ENCODE measurements at places on chromosomes 12 and 14.
A peak's percentile ranks its signal among the peaks of the same experiment; 100 is the strongest.

GRCh38 chr12:123165537-123165936 lies 14.6 kb upstream of the PITPNM2 start:
- DNase-seq, result no peak

GRCh38 chr12:56457817-56458216 lies 3.4 kb upstream of the MIP start:
- DNase-seq, result no peak

- DNase-seq, result no peak
Measured at GRCh38 chr12:53100466-53101151, 2.7 kb upstream of the SOAT2 start.

DNA sequence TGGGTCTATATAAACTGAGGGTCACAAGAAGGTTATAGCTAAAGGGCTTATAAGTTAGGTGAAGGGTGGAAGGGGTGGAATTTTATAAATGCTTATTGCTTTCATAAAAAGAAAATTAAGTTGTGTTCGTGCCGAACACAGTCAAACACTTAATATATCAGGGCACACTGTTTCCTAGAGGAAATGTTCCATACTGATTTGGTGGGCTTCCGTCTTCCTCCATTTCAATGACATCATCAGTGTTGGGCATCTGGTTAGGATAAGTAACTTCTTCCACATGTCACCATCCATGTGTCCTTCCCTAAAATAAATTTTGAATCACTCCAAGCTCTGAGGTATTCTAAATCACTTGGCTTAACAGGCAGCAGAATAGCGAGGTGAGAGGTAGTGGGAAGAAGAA lies 466.4 kb downstream of the MED13L start:
- DNase-seq, result no peak

GRCh38 chr14:94568186-94568585 lies 6.9 kb downstream of the SERPINA4 start:
- DNase-seq, result no peak

- DNase-seq, result no peak
Measured at GRCh38 chr12:131971226-131971625, 21.5 kb downstream of the EP400 start.

DNA sequence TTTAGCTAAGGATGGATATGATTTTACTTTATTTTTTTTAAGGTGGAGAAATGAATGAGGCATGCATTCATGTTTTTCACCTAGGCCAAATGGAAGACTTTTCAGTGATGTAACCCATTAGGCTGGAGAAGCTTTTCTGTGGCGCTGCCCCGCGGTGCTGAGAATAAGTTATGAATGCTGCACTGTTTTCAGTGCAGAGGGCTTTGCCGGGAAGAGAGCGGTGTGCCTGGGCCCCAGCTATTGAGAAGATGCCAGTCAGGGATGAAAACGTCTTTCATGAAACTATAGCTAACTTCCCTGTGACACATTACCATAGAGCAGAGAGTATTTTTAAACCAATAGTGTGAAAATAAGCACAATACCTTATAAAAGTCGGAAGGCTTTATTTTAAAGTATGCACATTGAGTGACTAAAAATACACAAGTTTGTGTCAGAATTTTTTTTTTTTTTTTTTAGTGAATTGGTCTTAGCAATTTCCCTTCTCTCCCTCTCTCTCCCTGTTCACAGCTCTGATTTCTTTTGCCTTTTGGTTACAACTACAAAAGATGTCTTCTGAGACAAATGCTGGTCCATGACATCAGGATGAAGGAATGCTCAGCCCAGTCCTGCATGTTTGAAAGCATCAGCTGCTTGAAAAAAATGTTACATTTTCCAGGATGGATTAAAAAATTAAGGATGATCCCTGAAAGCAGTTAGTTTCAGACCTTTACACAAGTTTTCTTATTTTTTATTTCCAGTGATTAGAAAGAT lies 48.3 kb downstream of the NPAS3 start:
- DNase-seq, result peak; percentile 24

- no peak for DNase-seq
Measured at GRCh38 chr12:109915171-109916040, 15.3 kb downstream of the TCHP start.

- DNase-seq, result no peak
Measured at GRCh38 chr12:126346087-126346486, 1280.9 kb downstream of the AACS start.

DNA sequence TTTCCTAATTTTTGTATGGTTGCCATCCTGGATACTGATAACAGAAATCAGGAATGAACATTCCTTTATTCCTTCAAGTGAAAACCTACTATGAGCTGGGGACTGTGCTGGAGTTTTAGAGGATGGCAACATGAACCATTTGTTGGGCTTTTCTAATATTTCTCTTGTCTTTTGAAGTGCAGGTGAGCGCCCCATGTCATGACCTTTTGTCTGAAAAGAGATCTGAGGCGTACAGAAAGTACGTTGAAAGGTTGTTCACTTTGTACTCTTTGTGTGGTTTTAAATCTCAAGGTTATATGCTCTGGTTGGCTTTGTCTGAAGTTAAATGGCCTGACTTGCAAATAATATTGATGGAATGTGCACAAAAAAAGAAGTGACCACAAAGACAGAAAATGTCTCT lies 79.0 kb downstream of the GAS2L3 start:
- no peak for DNase-seq

DNA sequence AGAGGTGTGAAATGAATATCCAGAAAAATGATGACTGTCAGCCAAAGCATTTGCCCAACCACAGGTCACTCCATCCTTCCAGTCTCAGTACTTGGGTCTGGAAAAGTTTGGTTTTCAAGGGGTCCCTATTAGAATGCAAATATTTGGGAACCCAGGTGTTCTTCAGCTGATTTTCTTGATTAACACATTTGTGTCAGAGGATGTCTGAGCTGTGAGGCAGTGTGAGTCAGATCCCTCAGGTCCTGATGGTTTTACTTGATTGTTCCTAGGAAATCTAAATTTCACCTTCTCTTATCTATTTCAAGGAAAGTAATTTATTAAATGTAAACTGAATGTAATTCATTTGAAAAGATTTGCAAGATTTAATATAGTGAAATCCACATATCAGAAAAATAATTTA lies 71.5 kb downstream of the SSPN start:
- no peak for DNase-seq

DNA sequence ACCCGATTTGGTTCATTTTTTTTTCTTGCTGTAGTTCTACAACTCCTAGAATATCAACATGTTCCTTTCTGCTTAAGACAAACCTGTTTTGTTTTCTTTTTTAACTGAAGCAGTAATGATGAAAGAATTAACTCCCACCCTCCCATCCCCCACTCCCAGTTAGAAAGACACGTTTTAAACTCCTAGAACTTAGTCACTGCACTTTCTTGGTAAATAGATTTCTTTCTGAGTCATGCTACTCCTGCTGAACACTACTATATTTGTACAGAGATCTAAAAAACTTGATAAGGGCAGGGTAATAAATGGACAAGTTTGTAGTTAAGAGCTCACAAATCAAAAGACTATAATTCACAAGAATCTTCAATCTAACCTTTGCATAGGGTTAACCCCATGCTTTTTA lies 118.9 kb upstream of the PTPRB start:
- no peak for DNase-seq
